Lung (tissue), 17 donors: ENCODE measurements at places on chromosomes 1 and 21. TPM values are rescaled to one million over a fixed set of nuclear protein-coding genes. Genes with fewer than 3 reads are reported as not detected.

Gene PLA2G4A
- 7.3 TPM for total RNA-seq

GRCh38 chr1:63674238-63674864 lies 81.1 kb downstream of the PGM1 start:
- H3K4me1 ChIP-seq, result no peaks in the 10 kb centered on the region
- no peaks in the 10 kb centered on the region for H3K36me3 ChIP-seq
- DNase-seq, result peak; percentile 90
- no peak overlapping the region for H3K27ac ChIP-seq
- no peaks in the 10 kb centered on the region for H3K27me3 ChIP-seq
- H3K4me3 ChIP-seq, result no peak overlapping the region

DNA sequence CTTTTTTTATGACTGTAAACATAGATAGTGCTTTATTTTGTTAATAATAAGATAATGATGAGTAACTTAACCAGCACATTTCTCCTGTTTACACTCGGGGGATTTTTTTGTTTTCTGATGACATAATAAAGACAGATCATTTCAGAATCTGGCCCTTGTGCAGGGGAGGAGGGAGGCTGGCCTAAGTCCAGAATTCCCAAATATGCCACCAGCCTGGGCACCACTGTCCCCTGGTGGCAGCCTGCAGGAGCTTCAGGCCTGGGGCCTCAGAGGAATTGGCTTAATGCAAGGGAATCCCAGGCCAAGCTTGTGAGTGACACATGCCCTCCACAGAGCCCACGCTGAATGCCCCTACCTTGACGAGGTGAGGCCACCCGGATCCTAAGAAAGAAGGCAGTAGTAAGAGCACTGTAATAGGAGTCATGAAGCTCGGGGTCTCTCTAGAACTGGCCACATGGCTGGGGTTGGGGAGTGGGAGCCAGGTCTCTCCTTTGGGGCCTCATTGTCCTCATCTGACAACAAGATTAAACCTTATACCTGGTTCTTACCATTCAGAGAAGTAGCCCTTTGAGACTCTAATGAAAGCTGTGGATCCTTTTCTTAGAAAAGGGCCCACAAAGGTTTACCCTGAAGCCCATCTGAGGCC lies 24.1 kb downstream of the ETNK2 start:
- H3K27me3 ChIP-seq, result no peaks in the 10 kb centered on the region
- peaks cover 24% of the 10 kb centered on the region for H3K36me3 ChIP-seq
- H3K27ac ChIP-seq, result no peak overlapping the region

GRCh38 chr1:239392271-239392670 lies 5.9 kb downstream of the CHRM3 start:
- H3K27ac ChIP-seq, result no peak overlapping the region
- no peaks in the 10 kb centered on the region for H3K4me1 ChIP-seq
- no peak overlapping the region for H3K4me3 ChIP-seq
- no peaks in the 10 kb centered on the region for H3K27me3 ChIP-seq
- DNase-seq, result no peak

DNA sequence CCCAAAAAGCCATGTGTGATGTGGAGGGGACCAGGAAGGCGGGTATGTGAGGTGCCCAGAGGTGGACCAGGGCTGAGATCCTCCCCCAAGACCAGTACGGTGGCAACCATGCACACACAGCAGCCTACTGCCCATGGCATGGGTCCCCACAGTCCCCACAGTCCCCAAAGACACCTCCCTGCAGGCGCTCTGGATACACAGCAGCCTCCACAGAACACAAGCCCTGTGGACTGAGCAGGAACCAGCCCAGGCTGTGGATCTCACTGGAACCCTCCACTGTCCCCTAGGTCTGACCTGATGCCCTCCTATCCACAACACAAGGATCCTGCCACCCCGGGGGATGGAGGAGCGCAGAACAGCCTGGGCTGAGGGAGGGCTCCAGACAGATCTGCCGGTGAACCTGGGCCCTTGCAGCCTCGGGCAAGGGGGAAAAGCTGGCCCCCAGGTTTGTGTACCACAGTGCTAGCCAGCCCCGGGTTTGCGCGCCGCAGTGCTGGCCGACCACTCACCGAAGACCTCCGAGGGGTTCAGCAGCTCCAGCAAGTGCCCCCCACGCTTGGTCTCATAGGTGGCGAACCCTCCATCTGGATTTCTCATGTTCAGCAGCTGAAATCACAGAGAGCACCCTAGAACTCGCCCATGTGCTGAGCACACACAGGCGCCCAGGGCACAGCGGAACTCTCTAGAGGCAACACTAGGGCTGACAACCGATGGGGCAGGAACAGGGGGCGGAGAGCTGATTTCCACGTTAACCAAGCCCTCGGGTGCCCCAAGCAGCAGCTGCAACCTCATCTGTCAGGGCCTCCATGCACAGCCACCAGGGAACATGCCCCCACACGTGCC lies 22.1 kb upstream of the SPATC1L start:
- no peak overlapping the region for H3K27ac ChIP-seq
- no peaks in the 10 kb centered on the region for H3K4me1 ChIP-seq
- DNase-seq, result no peak
- H3K27me3 ChIP-seq, result no peaks in the 10 kb centered on the region
- no peak overlapping the region for H3K4me3 ChIP-seq
- peaks cover 5% of the 10 kb centered on the region for H3K36me3 ChIP-seq
